ENCODE measurements at places on chromosomes 2 and 18. TPM values are rescaled to one million over a fixed set of nuclear protein-coding genes. Genes with fewer than 3 reads are reported as not detected.

- H3K27me3 ChIP-seq = no peaks in the 10 kb centered on the region
- no peak for DNase-seq
- H3K4me3 ChIP-seq = no peak overlapping the region
- peaks cover 14% of the 10 kb centered on the region for H3K4me1 ChIP-seq
- H3K27ac ChIP-seq = no peak overlapping the region
Observed at GRCh38 chr18:413233-413632, 87.3 kb downstream of the COLEC12 start.

DNA sequence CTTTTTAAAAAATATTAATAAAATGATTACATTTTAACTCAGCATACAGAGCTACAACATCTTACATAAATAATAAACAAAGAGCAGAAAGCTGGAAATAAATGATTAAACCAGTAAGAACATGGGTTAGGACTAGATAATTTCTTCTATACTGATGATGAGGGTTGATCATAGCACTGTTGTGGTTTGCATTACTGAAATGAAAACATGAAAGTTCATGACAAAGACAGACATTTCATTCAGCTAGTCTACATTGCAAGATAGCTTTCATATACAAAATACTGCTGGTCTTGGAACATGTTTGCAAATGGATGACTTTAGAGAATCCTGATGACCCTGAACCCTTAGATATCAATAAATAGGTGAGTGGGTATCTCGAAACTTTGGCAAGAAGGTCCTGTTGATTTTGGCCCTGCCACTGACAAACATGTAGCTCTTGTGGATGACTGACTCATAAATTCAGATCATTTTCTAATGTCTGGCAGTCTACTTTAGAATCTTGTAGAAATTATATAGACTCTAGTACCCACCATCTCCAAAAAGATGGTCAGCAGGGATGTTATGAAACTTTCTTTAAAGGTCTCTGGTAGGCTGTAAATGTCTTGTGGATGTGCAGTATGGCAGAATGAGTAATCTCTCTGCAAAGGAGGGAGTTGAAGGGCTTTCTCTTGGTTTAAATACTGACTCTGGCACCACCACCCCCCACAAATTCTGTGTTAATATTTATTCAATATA is 15.5 kb upstream of the CDC42EP3 start:
- H3K36me3 ChIP-seq = no peaks in the 10 kb centered on the region
- no peaks in the 10 kb centered on the region for H3K27me3 ChIP-seq
- H3K4me1 ChIP-seq = peaks cover 25% of the 10 kb centered on the region
- H3K27ac ChIP-seq = no peak overlapping the region

DNA sequence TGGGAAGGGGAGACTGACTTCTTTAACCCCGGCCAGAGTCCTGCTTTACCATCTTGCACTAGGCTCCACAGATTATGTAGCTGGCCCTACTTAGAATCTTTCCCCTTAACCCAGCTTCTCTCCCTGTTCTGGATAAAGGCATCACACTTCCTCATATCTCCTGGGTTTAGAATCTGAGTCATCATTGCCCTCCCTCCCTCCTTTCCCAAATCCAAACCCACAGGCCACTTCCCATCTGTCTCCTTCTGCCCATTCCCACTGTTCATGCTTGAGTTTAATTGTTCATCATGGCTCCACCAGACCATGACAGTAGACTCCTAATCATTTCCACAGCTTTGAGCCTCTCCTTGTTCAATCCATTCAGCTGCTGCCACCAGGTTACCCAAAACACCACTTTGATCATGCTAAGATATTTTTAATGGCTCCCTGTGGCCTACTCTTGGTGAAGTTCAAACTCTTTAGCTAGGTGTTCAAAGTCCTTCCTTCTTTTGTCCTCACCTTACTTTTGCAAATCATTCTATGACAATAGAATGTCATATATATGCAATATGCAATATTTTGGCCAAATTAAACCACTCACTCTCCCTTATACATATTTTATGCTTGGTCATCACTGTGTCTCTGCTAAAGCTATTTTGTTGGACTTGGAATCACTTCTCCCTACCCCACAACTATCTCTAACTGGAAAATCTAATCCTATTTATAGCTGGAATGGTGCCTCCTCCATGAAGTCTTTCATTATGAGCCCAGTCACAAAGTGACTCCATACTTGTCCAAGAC is 5.5 kb downstream of the PDE11A start:
- H3K36me3 ChIP-seq = peaks cover under 1% of the 10 kb centered on the region
- no peak overlapping the region for H3K27ac ChIP-seq
- peaks cover 16% of the 10 kb centered on the region for H3K4me1 ChIP-seq
- H3K4me3 ChIP-seq = no peak overlapping the region
- no peak for DNase-seq
- H3K27me3 ChIP-seq = no peaks in the 10 kb centered on the region

- no peak for DNase-seq
- H3K4me1 ChIP-seq = peaks cover 27% of the 10 kb centered on the region
- H3K27ac ChIP-seq = no peak overlapping the region
- no peak overlapping the region for H3K4me3 ChIP-seq
Observed at GRCh38 chr2:227374158-227374557, 4.9 kb downstream of the TM4SF20 start.

DNA sequence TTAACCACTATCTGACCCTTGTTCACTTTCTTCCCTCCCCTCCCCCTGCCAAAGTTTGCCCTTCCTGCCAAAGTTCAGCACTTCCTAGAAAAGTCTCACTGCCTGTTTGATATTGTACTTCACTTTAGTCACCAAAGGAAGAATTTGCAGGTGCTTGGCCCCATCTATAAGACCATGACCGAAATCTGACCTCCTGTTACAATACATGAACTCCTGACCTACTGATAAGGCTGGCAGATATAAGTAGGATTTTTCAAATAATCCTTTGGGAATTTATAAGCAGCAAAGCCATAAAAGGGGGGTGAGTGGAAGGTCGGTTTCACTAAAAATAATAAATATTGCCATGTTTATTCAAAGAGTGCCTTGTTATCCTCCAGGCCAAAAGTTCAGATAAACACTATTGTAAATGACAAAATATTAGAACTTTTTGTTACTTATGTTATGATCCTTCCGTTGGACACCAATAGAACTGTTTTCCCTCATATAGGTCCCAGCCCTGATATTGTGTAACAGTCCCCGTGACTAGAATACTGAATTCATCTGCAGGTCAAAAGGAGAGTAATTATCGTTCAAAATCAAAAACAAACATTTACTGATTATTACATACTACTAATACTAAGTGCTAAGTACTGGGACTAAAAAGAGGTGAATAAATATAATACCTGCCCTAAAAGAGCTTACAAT is 277.6 kb downstream of the EXOC6B start:
- no peaks in the 10 kb centered on the region for H3K36me3 ChIP-seq
- DNase-seq = no peak
- H3K4me1 ChIP-seq = peaks cover 11% of the 10 kb centered on the region
- H3K4me3 ChIP-seq = no peak overlapping the region
- H3K27me3 ChIP-seq = no peaks in the 10 kb centered on the region

- DNase-seq = no peak
- H3K27ac ChIP-seq = no peak overlapping the region
- no peak overlapping the region for H3K4me3 ChIP-seq
- H3K27me3 ChIP-seq = peaks cover 15% of the 10 kb centered on the region
- peaks cover 7% of the 10 kb centered on the region for H3K36me3 ChIP-seq
- peaks cover 12% of the 10 kb centered on the region for H3K4me1 ChIP-seq
Observed at GRCh38 chr2:9774266-9774665, 69.0 kb upstream of the TAF1B start.

DNA sequence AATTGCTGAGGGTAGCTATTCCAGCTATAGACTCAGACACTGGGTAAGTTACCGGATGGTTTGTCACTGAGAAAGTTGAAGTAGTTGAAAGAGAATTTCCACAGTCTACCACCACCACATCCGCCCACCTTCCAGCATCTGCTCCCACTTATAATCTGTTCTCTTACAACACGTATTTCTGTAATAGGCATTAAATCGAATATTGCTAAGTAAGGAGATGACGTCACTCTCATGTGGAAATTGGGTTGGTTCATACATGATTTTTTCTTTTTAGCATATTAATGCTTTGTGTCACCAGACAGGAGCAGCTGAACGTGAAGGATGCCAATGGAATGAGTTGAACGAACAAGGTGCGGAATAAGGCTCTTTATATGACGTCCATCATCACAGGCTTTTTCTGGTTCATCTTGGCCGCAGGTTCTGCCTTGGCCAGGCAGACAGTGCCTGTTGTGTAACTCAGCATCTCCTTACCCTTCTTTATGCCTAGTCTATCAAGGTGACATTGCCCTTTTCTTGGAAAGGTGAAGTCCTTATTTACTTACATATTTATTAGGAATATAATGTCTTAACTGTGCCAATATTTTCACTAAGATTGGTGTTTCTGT is 45.9 kb downstream of the THUMPD2 start:
- no peaks in the 10 kb centered on the region for H3K36me3 ChIP-seq
- no peak for DNase-seq
- H3K27ac ChIP-seq = no peak overlapping the region
- H3K4me1 ChIP-seq = no peaks in the 10 kb centered on the region
- no peak overlapping the region for H3K4me3 ChIP-seq

DNA sequence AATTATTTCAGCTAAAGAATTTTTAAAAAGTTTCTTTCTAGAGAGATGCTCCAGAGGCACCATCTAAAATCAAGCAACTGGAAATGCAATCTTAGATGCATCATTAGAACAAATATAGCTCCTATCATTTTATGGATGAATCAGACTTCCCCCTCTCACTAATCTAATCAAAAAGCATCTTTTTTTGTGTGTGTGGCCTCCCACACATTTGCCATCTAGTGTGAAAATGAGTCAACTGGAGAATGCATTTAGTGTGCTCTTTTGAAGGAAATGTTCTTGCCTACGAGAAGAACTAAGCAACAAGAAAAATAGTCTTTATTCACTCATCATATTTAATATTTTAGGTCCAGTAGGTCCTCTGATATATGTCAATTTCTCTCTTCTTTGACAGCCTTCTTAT is 39.5 kb upstream of the FIGN start:
- H3K4me3 ChIP-seq = no peak overlapping the region
- peaks cover 73% of the 10 kb centered on the region for H3K4me1 ChIP-seq
- H3K27me3 ChIP-seq = no peaks in the 10 kb centered on the region
- DNase-seq = no peak
- H3K36me3 ChIP-seq = peaks cover 9% of the 10 kb centered on the region

- H3K27ac ChIP-seq = no peak overlapping the region
- peaks cover 29% of the 10 kb centered on the region for H3K4me1 ChIP-seq
- H3K27me3 ChIP-seq = no peaks in the 10 kb centered on the region
- H3K4me3 ChIP-seq = no peak overlapping the region
Observed at GRCh38 chr2:26459991-26460612, 17.8 kb downstream of the OTOF start.

- H3K4me1 ChIP-seq = no peaks in the 10 kb centered on the region
- no peak overlapping the region for H3K4me3 ChIP-seq
- no peak for DNase-seq
Observed at GRCh38 chr2:76009484-76009883, 298.8 kb upstream of the GCFC2 start.

TEX44 gene
- not detected for total RNA-seq

UGT1A5 gene
- total RNA-seq = 7.1 TPM

SGPP2 gene
- 48.8 TPM for total RNA-seq

MDH1B gene
- 1.9 TPM for total RNA-seq

MOGAT1 gene
- total RNA-seq = 35.9 TPM

All from Calu3 (cell line).